ENCODE measurements at places on chromosomes 3 and 15. TPM values are rescaled to one million over a fixed set of nuclear protein-coding genes. Genes with fewer than 3 reads are reported as not detected.

DNA sequence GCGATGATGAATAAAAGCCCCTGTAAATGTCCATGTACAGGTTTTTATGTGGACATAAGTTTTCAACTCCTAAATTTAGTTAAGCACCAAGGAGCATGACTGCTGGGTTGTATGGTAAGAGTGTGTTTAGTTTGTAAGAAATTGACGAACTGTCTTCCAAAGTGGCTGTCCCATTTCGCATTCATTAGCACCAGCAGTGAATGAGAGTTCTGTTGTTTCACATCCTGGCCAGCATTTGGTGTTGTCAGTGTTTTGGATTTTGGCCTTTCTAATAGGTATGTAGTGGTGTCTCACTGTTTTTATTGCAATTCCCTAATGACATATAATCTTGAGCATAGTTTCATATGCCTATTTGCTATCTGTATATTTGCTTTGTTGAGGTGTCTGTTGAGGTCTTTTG is 3.7 kb downstream of the ZNF621 start:
- DNase-seq: no peak
- no peaks in the 10 kb centered on the region for H3K27me3 ChIP-seq
- H3K27ac ChIP-seq: no peak overlapping the region
- no peak overlapping the region for H3K4me3 ChIP-seq

- no peak overlapping the region for H3K4me3 ChIP-seq
- no peak overlapping the region for H3K27ac ChIP-seq
- DNase-seq: no peak
These were observed 14.7 kb upstream of the PXYLP1 start for GRCh38 chr3:141216975-141217374.

DNA sequence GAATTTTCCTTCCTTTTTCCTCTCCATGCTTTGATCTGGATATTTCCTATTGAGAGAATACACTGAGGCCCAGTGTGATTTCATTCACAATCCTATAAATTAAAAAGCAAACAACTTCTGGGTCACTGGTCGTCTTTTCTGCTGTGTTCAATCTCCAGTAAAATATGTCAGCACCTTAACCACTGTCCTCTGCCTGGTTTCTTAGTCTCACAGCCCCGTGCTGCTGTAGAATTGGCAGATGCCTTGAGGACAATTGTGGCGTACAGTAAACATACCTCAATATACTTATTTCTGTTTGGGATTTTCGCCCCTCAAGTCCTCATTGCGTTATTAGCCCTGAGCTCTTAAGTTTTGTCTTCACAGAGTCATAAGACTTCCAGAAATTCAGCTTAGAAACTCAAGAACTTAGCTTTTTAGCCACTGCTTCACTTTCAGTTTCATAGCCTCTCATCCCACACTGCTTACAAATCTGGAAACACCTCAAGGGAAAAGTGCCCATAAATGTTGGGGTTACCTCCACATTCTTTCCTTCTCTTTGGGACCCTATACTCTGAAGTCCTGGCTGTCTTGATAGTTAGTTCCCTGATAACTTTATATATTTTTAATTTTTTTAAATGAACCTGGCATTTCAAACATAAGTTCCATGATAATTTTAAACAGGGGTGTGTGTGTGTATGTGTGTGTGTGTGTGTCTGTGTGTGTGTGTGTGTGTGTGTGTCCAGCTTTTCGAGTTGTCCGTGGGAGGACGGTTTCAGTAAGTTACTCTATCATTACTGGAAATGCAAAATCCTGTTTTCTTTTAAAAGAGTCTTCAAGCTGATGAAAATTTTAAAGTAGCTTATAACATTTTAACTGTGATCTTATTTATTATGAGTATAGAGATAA is 238.4 kb upstream of the CTDSPL start:
- H3K4me3 ChIP-seq: no peak overlapping the region
- no peaks in the 10 kb centered on the region for H3K4me1 ChIP-seq
- H3K36me3 ChIP-seq: no peaks in the 10 kb centered on the region

GRCh38 chr3:196670339-196670738 is 30.8 kb downstream of the NRROS start:
- peaks cover 12% of the 10 kb centered on the region for H3K27me3 ChIP-seq
- no peak overlapping the region for H3K27ac ChIP-seq
- DNase-seq: no peak
- H3K4me3 ChIP-seq: no peak overlapping the region
- H3K4me1 ChIP-seq: peaks cover 6% of the 10 kb centered on the region

DNA sequence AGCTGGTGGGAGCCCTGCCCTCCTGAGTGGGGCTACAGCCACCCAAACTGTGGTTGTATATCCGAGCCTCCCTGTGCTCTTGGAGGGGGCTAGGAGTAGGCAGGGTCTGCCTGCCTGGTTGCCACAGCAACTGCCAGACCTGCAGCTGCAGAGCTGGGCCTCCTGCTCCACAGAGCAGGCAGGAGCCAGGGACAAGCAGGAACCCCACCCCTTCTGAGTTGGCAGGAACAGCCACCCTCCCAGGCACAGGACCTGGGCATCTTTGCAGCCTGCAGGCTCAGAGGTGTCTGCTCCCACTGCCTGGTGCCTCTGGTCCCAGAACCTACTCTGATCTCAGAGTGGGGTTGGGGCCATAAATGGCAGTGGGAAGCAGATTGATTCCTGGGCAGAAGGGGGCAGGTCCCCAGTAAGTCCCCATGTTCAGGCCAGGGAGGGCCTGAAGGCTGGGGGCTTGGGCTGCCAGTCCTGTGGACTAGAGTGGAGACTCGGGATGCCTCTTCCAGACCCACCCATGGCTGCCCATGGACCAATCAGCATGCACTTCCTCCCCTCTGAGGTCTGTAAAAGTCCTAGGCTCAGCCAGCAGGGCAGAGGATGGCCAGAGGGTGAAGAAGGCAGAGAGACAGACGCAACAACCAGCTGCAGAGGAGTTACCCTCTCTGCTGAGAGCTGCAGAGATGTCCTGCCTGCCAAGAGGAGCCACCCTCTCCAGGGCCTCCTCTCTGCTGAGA is 10.3 kb upstream of the LRRC31 start:
- H3K4me3 ChIP-seq: no peak overlapping the region
- no peaks in the 10 kb centered on the region for H3K36me3 ChIP-seq
- H3K27me3 ChIP-seq: peaks cover 3% of the 10 kb centered on the region
- H3K27ac ChIP-seq: no peak overlapping the region

DNA sequence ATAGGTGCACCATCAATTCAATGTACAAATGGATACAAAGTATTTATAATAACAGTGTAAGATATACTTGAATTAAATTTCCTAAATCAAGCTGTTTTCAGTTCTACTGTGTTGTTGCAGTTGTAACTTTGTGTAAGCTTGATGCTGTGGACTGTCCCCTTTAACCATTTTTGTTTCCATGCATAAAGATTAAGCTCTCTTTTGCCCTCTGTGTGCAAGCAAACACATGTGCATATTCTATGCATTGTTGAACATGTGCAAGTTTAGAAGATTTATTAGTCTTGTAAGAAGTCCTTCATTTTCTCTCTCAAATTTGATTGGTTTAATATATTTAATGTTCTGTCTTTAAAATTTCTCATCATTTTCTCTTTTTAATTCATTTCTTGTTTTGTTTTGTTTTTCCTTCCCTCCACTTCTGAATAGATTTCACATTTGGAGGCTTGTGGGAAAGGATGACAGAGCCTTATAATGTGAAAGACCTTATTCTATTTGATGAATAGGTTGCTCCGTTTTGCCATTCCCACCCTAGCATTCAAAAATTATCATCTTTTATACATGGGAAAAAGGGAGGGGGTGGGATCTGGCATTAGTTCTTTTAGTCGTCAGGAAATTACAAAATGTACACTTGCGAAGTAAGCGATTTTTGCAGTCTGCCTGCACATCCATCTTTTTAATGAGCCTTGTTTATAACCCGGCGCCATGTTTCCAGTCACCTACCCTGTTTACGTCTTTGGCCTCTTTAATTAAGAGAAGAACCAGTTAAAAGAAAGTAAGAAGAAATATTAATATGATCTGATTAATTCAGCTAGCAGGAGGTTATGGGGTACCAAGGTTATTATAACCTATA is 961.5 kb upstream of the NR2F2 start:
- DNase-seq: no peak
- H3K36me3 ChIP-seq: no peaks in the 10 kb centered on the region
- H3K27ac ChIP-seq: no peak overlapping the region
- no peak overlapping the region for H3K4me3 ChIP-seq

GRCh38 chr3:99537416-99537815 is 101.0 kb upstream of the COL8A1 start:
- H3K27me3 ChIP-seq: no peaks in the 10 kb centered on the region
- H3K27ac ChIP-seq: no peak overlapping the region
- DNase-seq: no peak
- H3K4me3 ChIP-seq: no peak overlapping the region
- H3K36me3 ChIP-seq: no peaks in the 10 kb centered on the region
- H3K4me1 ChIP-seq: peaks cover 7% of the 10 kb centered on the region

DNA sequence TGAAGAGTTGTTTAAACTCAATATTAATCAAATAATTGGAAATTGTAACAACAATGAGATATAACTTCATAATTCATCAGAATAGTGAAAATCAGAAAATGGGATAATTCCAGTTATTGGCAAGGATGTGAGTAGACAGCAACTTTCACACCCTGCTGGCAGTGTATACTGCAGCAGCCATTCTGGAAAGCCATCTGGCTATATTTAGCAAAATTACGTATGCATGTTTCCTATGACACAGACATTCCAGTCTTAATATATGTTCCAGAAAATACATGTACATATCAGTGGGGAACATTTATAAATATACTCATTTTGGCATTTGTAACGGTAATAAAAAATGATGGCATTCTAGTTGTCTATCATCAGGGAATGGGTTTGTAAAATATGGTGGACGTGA is 564.1 kb downstream of the GBE1 start:
- no peaks in the 10 kb centered on the region for H3K4me1 ChIP-seq
- no peaks in the 10 kb centered on the region for H3K27me3 ChIP-seq
- no peak for DNase-seq
- no peak overlapping the region for H3K27ac ChIP-seq
- H3K4me3 ChIP-seq: no peak overlapping the region

- DNase-seq: no peak
- H3K4me1 ChIP-seq: no peaks in the 10 kb centered on the region
- H3K27ac ChIP-seq: no peak overlapping the region
- H3K27me3 ChIP-seq: no peaks in the 10 kb centered on the region
- no peak overlapping the region for H3K4me3 ChIP-seq
These were observed 260.7 kb downstream of the ULK4 start for GRCh38 chr3:41701191-41701698.

- H3K36me3 ChIP-seq: no peaks in the 10 kb centered on the region
- DNase-seq: no peak
- H3K27ac ChIP-seq: no peak overlapping the region
- peaks cover 8% of the 10 kb centered on the region for H3K4me1 ChIP-seq
- peaks cover 3% of the 10 kb centered on the region for H3K27me3 ChIP-seq
- no peak overlapping the region for H3K4me3 ChIP-seq
These were observed 111.6 kb upstream of the SLC6A6 start for GRCh38 chr3:14290631-14291385.

DNA sequence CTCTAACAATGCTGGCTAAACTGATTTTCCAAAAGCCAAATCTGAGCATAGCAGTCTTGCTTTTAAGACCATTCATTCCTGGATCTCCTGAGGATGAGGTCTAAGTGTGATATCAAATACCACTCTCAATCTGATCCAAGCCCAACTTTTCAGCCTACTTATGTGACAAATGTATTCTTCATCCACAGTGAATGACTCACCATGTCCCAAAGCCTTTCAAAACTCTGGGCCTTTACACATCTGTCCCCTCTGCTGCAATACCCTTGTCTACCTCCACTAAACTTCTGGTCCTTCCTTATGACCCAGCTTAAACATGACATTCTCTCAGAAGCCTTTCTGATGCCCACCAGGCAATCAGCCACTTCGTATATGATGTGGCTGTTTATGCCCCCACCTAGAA is 4.6 kb downstream of the ANAPC13 start:
- DNase-seq: peak; percentile 59
- H3K4me1 ChIP-seq: peaks cover 30% of the 10 kb centered on the region
- H3K4me3 ChIP-seq: no peak overlapping the region
- H3K27ac ChIP-seq: peak overlapping the region; percentile 48
- H3K36me3 ChIP-seq: peaks cover 19% of the 10 kb centered on the region

- DNase-seq: no peak
- no peaks in the 10 kb centered on the region for H3K36me3 ChIP-seq
- H3K4me3 ChIP-seq: no peak overlapping the region
- H3K27ac ChIP-seq: no peak overlapping the region
These were observed 44.8 kb upstream of the B3GNT5 start for GRCh38 chr3:183208260-183208659.

GRCh38 chr3:170813266-170813665 is 56.7 kb downstream of the RPL22L1 start:
- peaks cover 6% of the 10 kb centered on the region for H3K4me1 ChIP-seq
- H3K4me3 ChIP-seq: no peak overlapping the region
- no peaks in the 10 kb centered on the region for H3K27me3 ChIP-seq

- no peak overlapping the region for H3K27ac ChIP-seq
- H3K36me3 ChIP-seq: no peaks in the 10 kb centered on the region
- no peaks in the 10 kb centered on the region for H3K4me1 ChIP-seq
- H3K27me3 ChIP-seq: peaks cover 1% of the 10 kb centered on the region
- no peak for DNase-seq
These were observed 86.6 kb upstream of the NEO1 start for GRCh38 chr15:72965671-72966070.

GRCh38 chr3:118478706-118479276 is 555.9 kb downstream of the IGSF11 start:
- no peaks in the 10 kb centered on the region for H3K4me1 ChIP-seq
- no peaks in the 10 kb centered on the region for H3K36me3 ChIP-seq
- H3K27ac ChIP-seq: no peak overlapping the region

- H3K27ac ChIP-seq: no peak overlapping the region
- DNase-seq: no peak
- H3K4me1 ChIP-seq: peaks cover 10% of the 10 kb centered on the region
- H3K4me3 ChIP-seq: no peak overlapping the region
These were observed 395.9 kb downstream of the PTPRG start for GRCh38 chr3:61957259-61957658.

The SLC28A2 gene
- polyA plus RNA-seq: not detected

The SNX22 gene
- 0.04 TPM for polyA plus RNA-seq

The OIP5 gene
- polyA plus RNA-seq: 5.5 TPM

The SKOR1 gene
- 0.06 TPM for polyA plus RNA-seq

The SLC24A5 gene
- not detected for polyA plus RNA-seq

The ARNT2 gene
- 18.2 TPM for polyA plus RNA-seq

The ATP13A5 gene
- not detected for polyA plus RNA-seq

The UBA7 gene
- polyA plus RNA-seq: 57.8 TPM

The MKRN3 gene
- 0.17 TPM for polyA plus RNA-seq

The TLR9 gene
- not detected for polyA plus RNA-seq

The XCR1 gene
- polyA plus RNA-seq: not detected

The CLRN1 gene
- not detected for polyA plus RNA-seq

The CASR gene
- not detected for polyA plus RNA-seq

The STRA6 gene
- polyA plus RNA-seq: 0.14 TPM

The CERS3 gene
- polyA plus RNA-seq: not detected

The SPINK8 gene
- not detected for polyA plus RNA-seq

The SI gene
- polyA plus RNA-seq: not detected

The GOLGA8S gene
- polyA plus RNA-seq: 0.03 TPM

The PYGO1 gene
- polyA plus RNA-seq: 3.0 TPM
